Activated T-cell treated with anti-CD3 and anti-CD28 coated beads, Interleukin-2, amount 50 U/mL, for 24 hours (primary cell): ENCODE measurements at places on chromosomes 6 and 20.
A peak's percentile ranks its signal among the peaks of the same experiment; 100 is the strongest.

DNA sequence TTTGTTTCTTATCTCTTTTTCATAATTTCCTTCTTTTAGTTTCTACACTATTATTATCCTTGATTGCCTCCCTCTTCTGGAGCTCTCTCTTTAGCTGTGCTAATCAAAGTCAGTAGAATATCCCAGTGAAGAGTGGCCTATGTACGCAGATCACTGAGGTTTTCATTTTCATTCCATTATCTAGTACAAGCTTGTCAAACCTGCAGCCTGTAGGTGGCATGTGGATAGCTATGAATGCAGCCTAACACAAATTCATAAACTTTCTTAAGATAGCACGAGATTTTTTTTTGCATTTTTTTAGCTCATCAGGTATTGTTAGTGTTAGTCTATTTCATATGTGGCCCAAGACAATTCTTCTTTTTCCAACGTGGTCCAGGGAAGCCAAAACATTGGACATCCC lies 825.7 kb upstream of the MAP3K7 start:
- no peak overlapping the region for H3K4me3 ChIP-seq
- H3K27me3 ChIP-seq = no peaks in the 10 kb centered on the region
- no peaks in the 10 kb centered on the region for H3K4me1 ChIP-seq

DNA sequence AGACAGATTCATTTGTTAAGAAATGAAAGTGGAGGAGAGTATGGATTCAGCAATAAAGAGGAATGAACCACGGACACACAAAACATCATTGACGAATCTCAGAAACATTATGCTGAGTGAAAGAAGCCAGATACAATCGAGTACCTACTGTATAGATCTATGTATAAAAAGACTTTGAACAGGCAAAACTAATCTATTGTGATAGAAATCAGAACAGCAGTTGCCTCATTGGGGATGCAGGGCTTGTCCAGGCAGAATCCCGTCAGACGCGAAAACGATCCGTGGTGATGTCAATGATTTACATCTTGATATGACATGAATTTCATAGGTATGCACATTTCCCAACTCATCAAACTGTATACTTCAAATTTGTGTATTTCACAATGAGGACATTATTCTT lies 265.2 kb downstream of the CBLN4 start:
- DNase-seq = no peak
- H3K4me1 ChIP-seq = no peaks in the 10 kb centered on the region
- no peaks in the 10 kb centered on the region for H3K27me3 ChIP-seq
- H3K36me3 ChIP-seq = no peaks in the 10 kb centered on the region
- H3K27ac ChIP-seq = no peak overlapping the region

DNA sequence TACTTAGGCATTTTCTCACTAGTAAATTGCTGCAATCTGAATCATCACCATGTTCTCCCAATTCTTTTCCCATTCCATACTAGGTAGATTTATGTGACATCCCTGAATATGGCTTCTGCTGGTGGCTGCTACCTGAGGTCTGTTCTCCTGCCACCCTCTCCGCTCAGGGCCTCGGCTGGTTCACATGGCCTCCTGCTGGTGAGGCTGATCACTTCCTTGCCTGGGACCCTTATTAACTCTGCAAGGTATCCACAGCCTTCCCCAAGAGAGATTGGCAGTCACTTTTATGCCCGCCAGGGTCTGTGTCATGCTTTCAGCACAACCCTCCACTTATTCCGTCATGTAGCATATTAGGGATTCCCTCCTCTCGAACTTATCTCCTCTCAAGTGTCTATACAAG lies 424.5 kb upstream of the FLRT3 start:
- H3K27ac ChIP-seq = no peak overlapping the region
- no peaks in the 10 kb centered on the region for H3K4me1 ChIP-seq
- no peak overlapping the region for H3K4me3 ChIP-seq
- H3K27me3 ChIP-seq = no peaks in the 10 kb centered on the region
- no peak for DNase-seq

GRCh38 chr6:62652692-62653328 lies 366.8 kb upstream of the KHDRBS2 start:
- DNase-seq = no peak
- H3K27ac ChIP-seq = no peak overlapping the region
- no peaks in the 10 kb centered on the region for H3K27me3 ChIP-seq
- no peaks in the 10 kb centered on the region for H3K4me1 ChIP-seq
- H3K4me3 ChIP-seq = no peak overlapping the region

DNA sequence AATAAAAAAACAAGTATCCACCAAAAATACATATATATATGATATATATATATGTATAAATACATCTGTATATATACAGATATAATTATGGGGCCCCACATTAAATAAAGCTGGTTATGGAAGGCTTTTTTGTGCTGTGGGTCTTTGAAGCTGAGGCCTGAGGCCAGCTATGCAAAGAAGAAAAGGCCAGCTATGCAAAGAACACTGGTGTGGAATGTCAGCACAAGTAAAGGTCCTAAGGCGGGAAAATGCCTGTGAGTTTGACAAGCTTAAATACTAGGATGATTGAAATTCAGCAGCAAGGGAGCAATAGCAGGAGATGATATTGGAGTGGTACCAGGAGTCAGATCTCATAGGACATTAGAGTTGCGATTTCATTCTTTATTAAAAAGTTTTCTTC lies 25.2 kb downstream of the ADGRF1 start:
- H3K36me3 ChIP-seq = no peaks in the 10 kb centered on the region
- H3K4me1 ChIP-seq = no peaks in the 10 kb centered on the region
- no peak overlapping the region for H3K27ac ChIP-seq
- no peak overlapping the region for H3K4me3 ChIP-seq
- DNase-seq = no peak

- peaks cover 20% of the 10 kb centered on the region for H3K27me3 ChIP-seq
- H3K36me3 ChIP-seq = no peaks in the 10 kb centered on the region
- no peak overlapping the region for H3K27ac ChIP-seq
Measured at GRCh38 chr6:47075741-47076421, 33.7 kb upstream of the ADGRF1 start.

- no peak for DNase-seq
- H3K4me3 ChIP-seq = no peak overlapping the region
- no peaks in the 10 kb centered on the region for H3K36me3 ChIP-seq
- H3K27me3 ChIP-seq = no peaks in the 10 kb centered on the region
- no peaks in the 10 kb centered on the region for H3K4me1 ChIP-seq
Measured at GRCh38 chr6:166814390-166814789, 142.0 kb downstream of the RNASET2 start.

DNA sequence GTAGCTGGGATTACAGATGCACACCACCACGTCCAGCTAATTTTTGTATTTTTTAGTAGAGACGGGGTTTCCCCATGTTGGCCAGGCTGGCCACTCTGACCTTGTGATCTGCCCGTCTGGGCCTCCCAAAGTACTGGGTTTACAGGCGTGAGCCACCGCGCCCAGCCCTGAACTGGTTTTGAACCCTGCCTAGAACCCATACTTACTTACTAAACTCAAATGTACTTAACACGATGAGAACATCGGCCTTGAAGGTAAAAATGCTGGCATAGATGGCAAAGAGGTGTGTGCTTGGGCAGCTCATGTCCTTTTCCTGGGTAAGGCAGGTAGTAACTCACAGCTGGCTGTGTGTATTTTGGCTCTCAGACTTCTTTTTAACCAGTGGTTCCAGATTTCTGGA lies 3.2 kb upstream of the ARMC12 start:
- H3K27ac ChIP-seq = peak overlapping the region; percentile 64
- H3K4me3 ChIP-seq = no peak overlapping the region
- H3K27me3 ChIP-seq = no peaks in the 10 kb centered on the region
- no peak for DNase-seq
- peaks cover 80% of the 10 kb centered on the region for H3K4me1 ChIP-seq
- H3K36me3 ChIP-seq = no peaks in the 10 kb centered on the region

GRCh38 chr6:156474507-156475120 lies 302.6 kb upstream of the ARID1B start:
- no peaks in the 10 kb centered on the region for H3K36me3 ChIP-seq
- no peak overlapping the region for H3K27ac ChIP-seq
- DNase-seq = no peak
- no peak overlapping the region for H3K4me3 ChIP-seq
